ENCODE measurements at places on chromosomes 5 and 9.

- no peak for DNase-seq
These were observed 112.2 kb downstream of the EGFLAM start for GRCh38 chr5:38370358-38371100.

DNA sequence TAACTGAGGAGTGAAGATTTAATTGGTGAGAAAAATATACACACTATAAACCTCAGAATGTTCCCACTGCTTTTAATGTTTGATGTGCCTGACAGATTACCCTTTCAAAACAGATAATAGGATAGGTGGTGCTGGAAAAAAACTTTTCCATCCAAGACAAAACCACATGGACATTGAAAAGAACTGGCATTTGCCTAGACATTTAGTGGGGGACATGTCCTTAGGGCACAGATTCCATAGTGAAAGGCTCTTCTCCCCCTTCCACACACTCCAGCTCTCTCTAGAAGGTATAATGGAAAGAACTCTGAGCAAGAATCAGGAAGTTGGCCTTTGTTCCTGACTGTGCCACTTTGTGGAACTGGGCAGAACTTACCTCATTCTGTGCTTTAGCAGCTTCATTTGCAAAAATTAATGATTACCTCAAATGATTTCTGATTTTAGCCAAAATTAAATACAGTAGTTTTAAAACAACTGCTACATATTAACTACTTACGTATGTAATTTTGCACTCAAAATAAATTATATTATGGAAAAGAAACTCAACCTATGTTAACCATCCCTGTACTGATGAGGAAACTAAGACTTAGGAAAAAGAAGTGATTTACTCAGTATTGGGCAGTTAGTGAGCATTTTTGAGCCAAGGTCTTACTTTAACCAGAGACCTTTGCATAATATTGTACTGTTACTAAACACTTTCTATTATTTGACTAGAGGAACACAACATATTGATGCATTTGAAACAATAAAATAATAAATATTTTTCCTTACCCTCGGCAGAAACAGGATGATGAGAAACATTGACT lies 43.3 kb downstream of the TMC1 start:
- no peak for DNase-seq

DNA sequence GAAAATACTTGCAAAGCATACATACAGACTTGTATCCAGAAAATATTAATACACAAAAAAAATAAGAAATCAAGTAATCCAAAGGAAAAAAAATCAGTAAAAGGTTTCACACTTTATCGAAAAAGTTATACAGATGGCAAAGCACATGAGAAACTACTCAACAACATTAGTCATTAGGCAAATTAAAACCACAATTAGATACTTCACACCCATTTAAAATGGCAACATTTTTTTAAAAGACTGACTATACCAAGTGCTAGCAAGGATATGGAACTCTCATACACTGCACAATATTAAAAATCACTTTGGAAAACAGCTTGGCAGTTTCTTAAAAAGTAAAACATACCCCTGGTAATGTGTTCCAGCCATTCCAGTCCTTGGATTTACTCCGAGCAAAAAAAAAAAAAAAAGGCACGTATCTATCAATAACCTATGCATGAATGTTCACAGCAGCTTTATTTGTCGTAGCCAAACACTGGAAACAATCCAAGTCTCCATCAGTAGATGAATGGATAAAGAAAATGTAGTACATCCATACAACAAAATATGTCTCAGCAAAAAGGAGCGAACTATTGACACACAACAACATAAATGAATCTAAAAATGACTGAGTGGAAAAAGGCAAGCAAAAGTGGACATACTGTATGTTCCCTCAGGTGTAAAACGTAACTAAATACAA lies 66.0 kb downstream of the GNAQ start:
- no peak for DNase-seq

DNA sequence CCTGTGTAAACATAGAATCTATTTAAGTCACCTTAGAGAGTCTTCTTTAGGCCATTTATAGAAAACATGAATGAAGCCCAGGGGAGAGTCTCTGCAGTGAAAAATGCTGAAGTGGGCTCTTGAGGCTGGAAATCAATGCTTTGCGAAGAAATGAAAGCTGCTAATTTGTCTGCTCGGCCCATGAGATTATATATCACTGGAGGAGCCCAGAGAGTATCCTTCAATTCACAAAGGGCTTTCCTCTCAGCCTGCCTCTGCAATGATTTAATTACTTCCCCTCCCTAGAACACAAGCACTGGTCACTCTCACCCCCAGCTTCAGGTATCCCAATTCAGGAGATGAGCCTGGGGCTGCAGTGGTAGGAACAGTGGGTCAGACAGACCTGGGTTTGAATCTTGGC lies 8.2 kb upstream of the DRD1 start:
- DNase-seq: no peak

GRCh38 chr5:111425205-111425604 lies 87.1 kb downstream of the STARD4 start:
- no peak for DNase-seq

DNA sequence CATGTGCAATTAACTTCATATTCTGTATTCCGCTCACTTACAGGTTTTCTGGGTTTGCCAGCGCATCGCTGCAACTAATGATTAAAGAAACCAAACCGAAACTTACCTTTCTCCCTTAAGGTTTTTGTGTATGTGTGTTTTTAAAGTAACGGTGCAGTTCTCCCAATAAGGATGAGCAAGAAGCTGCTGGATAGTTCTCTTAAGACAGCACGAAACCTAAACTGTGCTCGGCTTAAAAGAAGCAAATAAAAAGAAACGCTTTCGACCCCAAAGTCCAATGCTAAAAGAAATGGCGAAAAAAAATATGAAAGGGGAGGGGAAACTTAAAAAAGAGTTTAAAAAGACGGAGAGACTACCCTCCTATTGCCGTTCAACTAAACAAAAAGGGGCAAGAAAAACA lies 340 bp downstream of the ELAVL2 start:
- no peak for DNase-seq

GRCh38 chr5:157677931-157678330 lies 6.6 kb downstream of the C5orf52 start:
- DNase-seq: no peak

DNA sequence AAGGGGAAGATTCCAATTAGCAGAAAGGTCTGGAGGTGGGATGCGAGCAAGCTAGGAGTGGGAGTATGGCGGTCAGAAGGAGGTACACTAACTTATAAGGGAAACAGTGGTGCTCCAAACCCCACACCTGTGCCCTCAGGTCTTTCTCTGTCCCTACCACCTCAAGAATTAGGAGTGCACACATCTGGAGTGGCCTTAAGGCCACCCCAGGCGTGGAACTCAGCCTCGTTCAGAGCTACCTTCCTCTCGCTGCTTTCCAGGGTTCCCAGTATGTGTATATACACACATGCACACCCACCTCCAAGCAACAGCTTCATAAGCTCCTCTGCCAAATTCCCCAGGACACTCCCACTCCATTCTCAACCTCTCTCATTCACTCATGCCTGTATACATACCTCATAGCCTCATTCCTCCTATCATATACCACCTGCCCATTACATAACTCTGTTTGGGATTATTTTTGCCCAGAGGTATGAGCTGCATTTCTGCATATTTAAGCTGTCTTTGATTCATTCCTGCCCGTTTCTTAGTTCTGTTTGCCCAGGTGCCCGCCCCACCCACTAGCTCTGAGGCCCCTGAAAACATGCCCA lies 118.7 kb downstream of the PSD2 start:
- DNase-seq: no peak

Data from naive thymus-derived CD8-positive, alpha-beta T cell (primary cell).